ENCODE measurements at places on chromosomes 7 and 10.
A peak's percentile ranks its signal among the peaks of the same experiment; 100 is the strongest.

GRCh38 chr7:147911201-147911601, 679.4 kb upstream of the C7orf33 start:
- peak; percentile 2 for DNase-seq

DNA sequence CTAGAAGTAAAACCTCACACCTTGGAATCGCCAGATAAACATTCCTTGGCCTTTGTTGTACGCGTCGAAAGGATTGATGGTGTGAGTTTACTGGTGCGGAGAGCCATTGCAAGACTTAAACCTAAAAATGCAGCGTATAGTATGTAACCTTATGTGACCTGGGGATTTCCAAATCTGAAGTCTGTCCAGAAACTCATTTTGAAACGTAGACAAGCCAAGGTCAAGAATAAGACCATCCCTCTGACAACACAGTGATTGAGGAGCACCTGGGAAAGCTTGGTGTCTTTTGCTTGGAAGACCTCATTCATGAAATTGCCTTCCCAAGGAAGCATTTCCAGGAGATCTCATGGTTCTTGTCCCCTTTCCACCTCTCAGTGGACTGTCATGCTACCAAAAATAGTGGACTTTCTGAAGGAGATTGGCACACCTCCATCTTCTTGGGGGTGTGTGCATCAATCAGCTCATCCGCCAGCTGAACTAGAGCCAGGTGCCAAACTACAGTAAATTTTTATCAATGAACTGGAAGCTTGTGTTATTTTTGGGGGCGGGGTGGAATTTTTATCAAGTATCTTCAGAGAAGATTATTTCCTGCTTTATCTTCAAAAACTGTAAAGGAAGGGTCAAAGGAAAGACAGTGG, 8.1 kb downstream of the POR start:
- DNase-seq = no peak

- no peak for DNase-seq
Measured at GRCh38 chr10:71711052-71711623, 8.4 kb downstream of the C10orf105 start.

DNA sequence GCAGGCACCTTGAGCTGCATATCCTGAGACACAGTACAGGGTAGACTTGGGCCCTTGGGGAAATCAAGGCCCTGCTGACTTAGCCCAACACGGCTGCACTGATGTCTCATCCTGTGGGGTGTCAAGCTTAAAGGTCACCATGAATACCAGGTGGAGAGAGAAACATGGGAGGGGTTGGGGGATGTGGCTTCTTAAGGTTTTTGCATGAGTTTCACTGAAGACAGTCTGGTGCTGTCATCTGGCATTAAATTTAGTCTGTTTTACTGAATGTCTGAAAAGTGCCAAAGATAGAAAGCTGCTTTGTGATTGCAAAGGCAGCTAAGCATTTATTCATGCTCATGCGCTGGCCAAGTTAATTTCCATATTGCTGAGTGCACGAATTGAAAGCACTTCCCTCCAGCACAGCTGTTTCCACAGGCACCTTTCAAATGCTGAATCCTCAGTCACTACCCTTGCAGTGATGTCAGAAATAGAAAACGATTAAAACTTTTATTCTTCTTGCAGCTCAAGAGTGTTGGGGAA, 102.1 kb downstream of the OSBPL3 start:
- peak; percentile 67 for DNase-seq

DNA sequence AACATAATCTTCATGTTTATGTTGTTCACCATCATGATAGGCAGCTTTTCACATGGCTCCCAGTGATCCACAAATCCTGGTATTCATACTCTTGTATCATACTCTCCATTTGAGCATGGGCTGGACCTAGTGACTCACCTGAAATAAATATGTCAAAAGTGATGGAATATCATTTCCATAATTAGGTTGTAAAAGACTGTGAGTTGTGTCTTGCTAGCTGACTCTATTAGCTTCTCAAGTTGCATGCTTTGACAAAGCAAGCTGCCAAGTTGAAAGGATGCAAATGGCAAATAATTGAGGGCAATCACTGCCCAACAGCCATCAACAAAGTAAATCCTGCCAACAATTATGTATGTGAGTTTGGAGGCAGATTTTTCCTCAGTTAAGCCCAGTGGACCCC, 300.4 kb downstream of the AHR start:
- DNase-seq = no peak

DNA sequence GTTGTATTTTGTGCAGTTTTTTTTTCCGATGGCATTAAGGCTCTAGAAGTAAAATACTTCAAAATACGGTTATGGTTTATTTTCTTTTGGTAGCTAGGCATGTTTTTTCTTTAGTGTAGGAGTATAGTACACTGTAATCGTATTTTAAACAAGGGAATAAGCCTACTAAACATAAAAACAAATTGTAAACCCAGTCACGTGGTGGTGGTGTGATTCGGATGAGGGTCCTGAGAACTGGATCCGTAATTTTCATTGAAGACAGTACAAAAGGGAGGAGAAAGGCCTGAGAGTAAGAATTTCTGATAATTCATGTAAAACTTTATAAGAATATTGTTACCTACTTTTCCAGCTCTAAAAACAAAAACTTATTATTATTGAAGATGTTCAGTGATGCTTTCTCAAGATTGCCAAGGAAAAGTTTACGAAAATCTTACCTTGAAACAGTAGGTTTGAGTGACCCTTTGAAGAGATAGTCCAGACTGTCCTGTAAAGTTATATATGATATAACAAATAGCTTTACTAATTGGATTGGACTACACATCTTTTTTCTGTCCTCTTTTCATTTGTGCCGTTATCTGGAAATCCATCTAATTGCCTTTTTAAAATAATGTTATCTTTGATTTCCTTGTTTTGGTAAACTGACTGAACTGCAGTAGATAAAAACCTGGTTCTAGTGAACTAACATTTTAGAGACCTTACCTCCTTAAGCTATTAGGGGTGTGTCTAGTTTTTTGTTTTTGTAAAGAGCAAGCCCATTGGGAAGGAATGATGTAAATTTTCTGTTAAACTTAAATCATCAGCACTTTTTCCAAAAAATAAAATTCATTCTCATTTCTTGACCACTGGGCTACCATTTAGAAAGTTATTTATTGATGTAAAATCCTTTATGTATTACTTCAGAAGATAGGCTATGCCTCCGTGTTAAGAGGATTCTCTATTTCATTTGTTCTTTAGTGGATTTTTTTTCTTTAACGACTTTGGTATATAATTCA, 1.0 kb upstream of the PBLD start:
- no peak for DNase-seq

- no peak for DNase-seq
Measured at GRCh38 chr10:29710128-29710527, 75.4 kb upstream of the SVIL start.

DNA sequence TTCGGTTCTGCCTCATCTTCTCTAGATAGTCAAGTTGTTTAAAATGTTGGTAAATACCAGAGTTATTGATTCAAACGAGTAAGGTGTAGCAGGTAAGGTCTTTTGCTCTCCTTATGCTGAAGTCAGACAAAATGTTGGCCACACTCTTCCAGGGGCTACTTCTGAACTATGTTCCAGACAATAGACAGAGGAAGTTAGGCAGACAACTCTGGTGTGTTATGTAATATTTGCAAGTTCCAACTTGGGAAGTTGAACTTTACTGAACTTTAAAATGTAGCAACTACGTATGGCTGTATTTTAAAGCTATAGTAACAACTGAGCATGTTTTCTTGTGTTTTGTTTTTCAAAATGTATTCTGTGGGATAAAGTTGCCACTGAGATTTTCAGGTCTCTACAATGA, 125.7 kb upstream of the NEBL start:
- peak; percentile 46 for DNase-seq

DNA sequence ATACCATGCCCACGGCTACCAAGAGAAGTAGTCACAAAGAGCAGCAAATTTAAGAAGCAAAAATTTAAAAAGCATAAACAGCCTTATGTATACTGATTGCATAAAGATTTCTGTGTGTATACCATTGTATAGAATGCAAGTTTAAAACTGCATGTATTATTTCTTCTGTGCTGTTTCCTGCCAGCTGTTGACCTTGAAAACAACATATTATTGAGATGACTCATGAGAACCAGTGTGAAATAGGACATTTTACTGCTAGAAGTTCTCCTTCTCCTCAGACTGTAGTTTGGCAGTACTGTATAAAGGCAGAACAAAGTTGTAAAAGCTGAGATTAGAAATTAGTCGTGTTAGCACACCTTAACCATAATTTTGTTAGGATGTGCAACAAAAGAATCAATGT, 42.3 kb upstream of the SGCE start:
- DNase-seq = no peak

DNA sequence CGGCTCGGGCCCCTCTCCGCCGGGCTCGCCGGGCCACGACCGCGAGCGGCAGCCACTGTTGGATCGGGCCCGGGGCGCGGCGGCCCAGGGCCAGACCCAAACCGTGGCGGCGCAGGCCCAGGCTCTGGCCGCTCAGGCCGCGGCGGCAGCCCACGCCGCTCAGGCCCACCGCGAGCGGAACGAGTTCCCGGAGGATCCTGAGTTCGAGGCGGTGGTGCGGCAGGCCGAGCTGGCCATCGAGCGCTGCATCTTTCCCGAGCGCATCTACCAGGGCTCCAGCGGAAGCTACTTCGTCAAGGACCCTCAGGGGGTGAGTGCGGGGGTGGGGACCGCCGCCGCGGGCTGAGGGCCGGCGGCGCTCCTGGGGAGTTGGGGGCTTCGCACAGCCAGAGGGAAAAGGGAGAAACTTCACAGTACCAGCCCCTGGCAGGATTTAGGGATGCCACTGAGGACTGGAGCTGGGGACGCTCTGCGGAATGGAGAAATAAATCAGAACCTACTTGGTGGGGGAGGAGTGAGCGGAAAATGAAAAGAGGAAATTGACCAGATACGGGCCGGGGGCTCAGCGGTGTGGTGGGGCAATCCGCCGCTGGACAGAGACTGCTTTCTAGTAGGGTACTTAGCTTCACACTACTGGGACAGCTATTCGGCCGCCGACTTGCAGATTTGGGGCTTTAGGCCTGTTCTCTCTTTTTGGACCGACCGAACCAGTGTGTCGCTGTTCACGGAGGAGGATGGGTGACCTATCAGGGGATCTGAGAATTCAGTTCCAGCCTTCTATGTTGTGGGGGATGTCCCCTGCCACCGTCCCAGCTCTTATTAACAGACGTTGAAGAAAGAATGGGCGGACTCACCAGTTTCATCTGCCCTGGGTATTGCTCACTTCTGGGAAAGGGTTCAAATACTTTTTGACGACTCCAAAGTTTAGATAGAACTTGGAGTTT, 669 bp downstream of the PI4K2A start:
- DNase-seq = peak; percentile 47

- DNase-seq = no peak
Measured at GRCh38 chr7:28332046-28332445, 80.3 kb upstream of the CREB5 start.

DNA sequence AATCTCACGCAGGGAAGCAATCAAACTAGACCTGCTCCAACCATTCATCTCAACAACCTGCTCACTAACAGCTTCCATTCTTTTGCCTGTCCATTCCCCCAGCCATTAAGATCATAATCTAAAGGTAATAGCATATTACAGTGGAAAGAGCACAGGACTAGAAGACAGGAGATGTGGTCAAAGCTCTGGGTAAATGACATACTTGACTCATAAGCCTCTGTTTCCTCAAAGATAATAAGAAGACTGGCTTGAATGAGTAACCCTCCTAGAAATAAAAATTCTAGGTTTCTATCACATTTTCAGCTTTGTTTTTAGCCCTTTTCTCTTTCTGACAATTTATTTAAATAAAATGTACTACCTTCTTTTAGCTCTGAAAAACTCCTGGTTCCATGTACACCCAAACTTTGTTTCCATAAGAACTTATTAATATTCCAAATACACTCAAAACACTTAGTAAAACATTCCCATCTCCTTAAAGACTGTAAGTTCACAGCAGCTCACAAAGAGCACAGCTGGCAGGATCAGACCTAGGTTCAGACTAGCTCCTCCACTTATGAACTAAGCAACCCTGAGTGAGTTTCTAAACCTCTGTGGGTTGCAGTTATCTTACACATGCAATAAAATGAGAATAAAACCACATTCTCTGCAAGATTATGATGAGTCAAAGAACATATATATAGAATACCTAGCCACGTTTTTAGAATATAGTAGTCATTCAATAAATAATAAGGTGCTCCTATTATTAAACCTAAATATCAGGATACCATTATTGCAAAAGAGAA, 11.6 kb downstream of the FAM204A start:
- DNase-seq = no peak

DNA sequence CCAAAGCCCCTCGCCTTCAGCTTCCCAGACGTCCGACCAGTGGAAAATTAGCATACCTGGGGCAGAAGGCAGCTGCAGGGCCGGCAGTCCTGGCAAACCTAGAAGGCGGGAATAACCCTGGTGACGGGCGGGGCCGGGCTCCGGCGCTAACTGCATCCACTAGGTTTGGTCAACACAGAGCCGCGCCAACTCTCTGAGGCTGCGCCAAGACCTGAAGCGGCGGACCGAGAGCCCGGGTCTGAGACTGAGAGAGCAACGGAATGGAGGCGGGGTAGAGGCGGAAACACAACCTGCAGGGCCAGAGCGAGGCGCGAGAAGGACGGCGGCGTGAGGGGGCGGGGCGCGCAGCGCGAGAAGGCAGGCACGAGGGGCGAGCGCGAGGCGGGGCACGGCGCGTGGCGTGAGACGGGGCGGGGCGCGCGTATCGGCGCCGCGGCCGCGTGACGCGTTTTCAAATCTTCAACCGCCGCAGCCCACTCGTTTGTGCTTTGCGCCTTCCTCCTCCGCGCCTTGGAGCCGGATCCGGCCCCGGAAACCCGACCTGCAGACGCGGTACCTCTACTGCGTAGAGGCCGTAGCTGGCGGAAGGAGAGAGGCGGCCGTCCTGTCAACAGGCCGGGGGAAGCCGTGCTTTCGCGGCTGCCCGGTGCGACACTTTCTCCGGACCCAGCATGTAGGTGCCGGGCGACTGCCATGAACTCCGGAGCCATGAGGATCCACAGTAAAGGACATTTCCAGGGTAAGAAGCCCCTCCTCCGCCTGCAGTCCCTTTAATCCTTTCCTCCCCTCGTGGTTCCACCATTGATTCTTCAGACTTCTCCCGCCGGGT, at the start of the genes DBF4 and SLC25A40:
Gene DBF4, plus strand, starts transcription at position 454 of the 829 bp plus-strand sequence. Its CDS starts 240 bp downstream, at position 694.
Gene SLC25A40, minus strand, starts transcription at position 321 of the 829 bp plus-strand sequence. CDS start 17,633 bp downstream, outside the sequence.
- peak; percentile 96 for DNase-seq

DNA sequence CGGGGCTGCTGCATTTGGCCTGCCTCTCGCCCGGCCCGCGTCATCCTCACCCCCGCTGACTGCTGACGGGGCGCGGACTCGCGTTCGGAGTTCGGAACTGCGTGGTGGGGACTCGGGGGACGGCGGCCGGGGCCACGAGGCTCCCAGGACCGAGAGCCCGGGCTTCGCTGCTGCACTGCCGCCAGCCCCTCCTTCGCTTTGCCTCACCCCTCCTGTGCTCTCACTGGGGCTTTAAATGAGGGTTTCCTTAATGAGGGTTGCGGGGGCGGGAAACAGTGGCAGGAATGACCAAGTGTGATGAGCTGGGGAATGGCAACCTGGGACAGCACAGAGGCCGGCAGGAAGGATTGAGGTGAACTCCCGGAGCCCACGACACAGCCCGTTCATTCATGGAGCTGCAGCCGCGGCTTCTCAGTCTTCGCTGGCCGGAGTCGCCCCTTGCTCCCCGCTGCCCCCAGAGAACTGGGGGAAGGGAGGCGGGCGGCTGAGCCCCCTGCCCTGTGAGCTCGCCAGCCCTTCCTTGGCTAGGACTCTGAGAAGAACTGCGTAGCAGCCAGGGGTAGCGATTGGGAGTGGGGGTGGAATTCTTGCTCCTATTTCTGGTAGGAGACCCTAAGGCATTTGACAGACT, 1.5 kb upstream of the LRRC4 start:
- DNase-seq = peak; percentile 18
